ENCODE measurements at places on chromosomes 6 and 20.

DNA sequence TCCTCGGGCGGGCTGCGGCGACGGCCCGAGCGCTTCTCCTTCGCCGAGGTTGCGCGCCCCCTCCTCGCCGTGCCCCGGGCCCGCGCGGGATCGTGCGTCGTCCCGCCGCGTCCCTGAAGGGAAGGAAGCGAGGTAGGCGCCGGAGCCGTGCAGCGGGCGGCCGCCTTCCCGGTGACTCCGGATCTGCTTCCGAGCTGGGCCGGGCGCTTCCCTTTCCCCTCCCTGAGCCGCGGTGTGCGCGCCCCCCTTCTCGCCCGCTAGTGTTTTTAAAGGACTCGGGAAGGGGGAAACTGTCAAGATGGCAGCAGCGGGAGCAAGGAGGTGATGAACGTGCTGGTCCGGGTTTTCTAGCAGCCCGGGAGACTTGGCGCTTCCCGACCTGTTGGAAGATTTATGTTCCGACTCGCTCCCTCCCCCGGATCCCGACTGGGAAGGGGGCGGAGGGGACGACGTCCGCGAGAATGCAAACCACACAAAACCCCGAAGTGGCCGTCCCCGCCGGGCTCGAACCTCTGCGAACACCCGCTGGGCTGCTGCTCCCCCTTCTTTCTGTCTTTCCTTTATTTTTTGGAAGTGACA lies 744 bp upstream of the FOXO3 start:
- no peak for DNase-seq

DNA sequence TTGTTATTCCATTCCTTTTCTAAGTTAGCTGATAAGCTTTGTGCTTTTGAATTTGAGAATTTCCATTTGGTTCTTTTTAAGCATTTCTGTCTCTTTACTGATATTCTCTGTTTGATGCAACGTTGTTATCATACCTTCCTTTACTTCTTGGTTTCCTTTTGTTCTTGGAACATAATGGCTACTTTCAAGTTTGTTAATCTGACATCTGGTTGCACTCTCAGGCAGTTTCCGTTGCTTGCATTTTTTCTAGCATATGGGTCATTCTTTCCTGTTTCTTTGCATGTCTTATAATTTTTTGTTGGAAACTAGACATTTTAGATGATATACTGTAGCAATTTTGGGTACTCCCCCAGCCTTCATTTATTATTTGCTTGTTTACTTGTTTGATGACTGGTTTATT lies 12.5 kb downstream of the CDC5L start:
- no peak for DNase-seq

GRCh38 chr6:143941852-143942627 lies 66.0 kb downstream of the PLAGL1 start:
- peak; percentile 26 for DNase-seq

GRCh38 chr6:26273673-26274588 lies 91.1 kb upstream of the BTN3A2 start:
- DNase-seq: no peak

DNA sequence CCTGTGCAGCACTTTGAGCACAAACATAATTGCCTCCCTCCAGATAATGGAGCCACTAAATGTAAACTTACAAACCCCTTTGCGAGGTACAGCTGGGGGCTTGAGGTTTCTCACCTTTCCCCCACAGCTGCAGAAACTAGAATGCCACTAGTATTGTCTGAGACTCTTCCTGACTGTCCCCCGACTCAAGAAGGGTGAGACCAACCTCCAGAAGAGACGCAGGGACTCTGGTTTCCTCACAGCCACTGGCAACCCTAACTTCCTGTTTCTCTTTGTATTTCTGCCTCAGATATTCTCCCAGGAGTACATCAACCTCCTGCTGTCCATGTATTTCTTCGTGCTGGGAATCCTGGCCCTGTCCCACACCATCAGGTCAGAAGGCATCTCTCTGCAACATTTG lies 23.6 kb downstream of the HM13 start:
- no peak for DNase-seq

DNA sequence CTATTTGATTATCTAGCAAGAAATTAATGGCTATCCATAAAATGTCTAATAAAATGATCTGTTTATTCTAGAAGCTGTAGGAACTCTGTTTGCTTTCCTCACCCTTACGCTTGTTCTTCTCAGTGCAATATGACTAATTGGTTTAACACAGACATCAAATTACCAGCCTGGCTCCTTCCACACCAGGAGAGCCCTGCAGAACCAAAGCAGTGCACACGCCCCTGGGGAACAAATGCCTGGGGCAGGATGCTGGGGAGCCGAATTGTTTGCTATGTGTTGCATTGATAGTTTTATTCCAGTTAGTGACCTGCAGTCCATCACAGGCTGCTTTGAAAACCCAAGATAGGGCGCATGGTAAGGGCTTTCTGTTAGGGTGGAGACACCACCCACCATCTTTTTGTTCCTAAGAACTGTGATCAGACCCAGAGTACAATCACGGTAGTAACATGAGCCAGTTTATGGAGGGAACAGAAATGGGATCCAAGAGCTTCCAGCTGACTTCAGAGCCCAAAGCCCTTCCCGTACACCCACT lies 126.4 kb upstream of the CD93 start:
- no peak for DNase-seq

DNA sequence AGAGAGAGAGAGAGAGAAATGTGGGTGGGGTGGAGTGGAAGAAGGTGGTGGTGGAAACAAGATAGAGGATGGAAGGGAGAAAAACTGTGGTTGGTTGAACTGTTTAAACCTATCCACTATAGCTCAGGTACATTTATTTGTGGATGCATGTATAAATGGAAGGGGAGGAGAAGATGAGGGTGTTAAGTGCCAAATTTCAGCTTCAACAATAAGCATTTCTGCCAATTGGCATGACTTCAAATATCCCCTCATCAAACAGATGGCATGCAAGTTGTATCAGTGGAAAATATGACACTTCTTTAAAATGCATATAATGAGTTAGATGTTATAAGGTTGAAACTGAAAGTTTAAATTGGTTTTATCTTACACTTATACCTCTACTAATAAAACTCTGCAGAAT lies 216.1 kb downstream of the LMBRD1 start:
- DNase-seq: no peak

GRCh38 chr6:4192173-4192572 lies 56.8 kb upstream of the ECI2 start:
- DNase-seq: no peak

DNA sequence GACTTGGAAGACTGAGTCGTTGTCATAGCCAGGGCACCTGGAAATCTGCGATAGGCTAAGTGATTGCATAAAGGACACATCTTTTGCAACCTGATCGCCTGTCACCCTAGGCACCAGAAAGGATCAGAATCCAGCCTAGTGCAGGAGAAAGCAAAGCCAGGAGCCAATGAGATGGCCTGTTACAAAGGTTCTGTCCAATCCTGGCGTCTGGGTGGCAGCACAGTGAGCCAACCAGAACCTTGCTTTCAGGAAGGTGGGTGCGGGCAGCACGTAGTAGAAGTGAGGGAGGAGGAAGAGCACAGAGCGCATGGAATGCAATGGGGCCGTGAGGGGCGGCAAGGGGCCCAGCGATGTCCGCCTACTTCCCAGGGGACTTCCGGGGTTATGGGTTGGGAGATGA lies 120.4 kb upstream of the GGTLC1 start:
- DNase-seq: no peak

DNA sequence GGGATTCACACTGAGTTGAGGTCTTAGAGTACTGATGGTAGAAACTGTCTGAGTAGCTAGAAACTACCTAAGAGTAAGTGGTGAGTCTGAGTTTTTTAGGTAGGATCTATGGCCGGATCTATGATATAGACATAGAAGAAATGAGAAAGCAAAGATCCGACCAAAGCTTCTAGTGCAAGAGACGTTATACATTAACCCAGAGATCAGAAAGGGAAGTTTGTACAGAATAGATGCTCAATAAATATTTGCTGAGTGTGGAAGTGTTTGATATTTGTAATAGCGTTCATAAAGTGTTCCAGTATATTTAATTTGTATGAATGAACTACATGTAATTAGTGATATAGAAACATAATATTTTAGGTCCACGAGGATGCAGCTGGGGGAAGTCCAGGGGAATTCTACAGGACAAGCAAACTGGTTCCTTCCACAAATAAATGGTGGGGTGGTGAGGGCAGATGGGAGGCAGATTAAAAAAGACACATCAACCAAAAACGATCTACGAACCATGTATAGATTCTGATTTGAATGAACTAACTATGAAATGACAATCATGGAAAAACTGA lies 31.9 kb upstream of the JARID2 start:
- DNase-seq: no peak

GRCh38 chr20:21981597-21982344 lies 276.3 kb downstream of the PAX1 start:
- DNase-seq: no peak

DNA sequence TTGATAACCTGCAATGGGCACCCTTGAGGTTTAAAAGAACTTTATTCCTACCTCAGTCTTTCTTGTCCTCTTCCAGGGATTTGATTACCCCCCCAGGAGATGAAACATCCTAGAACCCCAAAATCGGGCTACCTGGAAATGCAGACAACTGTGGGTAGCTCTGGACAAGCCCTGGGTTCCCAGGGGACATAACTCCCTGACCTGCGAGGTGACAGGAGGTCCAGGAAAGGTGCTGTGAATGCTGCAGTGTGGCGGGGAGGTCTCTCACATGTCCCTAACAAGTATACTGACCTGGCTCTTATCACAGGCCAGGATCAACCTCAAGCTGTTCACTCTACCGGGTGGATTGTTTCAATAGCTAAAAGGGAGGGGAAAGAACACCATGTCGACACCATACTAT lies 11.6 kb downstream of the JAG1 start:
- DNase-seq: no peak

- DNase-seq: no peak
Measured at GRCh38 chr6:154247119-154247861, 109.3 kb downstream of the IPCEF1 start.

All from activated T-helper 1 cell treated with anti-CD3 and anti-CD28 coated beads, Interleukin-2, amount 50 U/mL, for 16 hours (primary cell).